Activated CD8-positive, alpha-beta memory T cell treated with anti-CD3 and anti-CD28 coated beads, Interleukin-2, amount 10 ng/mL, durations not matched to agents 7 days and 5 days (primary cell): ENCODE measurements at places on chromosomes 12 and 14.

- DNase-seq, result no peak
Measured at GRCh38 chr12:113808095-113808951, 157.8 kb downstream of the RBM19 start.

DNA sequence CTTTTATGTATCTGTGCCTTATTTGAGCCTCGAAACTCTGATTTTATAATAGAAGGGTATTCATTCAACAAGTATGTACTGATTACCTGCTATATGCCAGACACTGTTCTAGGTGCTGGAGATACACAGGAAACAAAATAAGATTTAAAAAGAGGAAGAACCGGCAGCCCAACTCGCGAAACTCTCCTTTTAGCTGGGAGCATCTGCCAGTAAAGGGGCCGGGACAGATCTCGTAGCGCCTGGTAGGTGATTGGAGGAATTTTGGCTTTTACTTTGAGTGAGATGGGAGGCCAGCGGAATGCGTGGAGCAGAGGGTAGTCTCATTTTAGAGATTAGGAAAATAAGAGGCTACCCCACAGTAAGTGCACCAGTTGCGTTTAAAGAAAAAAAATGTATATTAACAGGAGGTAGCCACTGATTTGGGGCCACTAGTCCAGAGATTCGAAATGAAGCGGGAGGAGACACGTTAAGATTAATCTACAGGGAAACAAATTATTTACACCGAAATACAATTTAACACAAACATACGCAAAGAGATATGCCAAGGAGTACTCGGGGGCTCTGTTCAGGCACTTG lies 520 bp upstream of the MON2 start:
- no peak for DNase-seq

DNA sequence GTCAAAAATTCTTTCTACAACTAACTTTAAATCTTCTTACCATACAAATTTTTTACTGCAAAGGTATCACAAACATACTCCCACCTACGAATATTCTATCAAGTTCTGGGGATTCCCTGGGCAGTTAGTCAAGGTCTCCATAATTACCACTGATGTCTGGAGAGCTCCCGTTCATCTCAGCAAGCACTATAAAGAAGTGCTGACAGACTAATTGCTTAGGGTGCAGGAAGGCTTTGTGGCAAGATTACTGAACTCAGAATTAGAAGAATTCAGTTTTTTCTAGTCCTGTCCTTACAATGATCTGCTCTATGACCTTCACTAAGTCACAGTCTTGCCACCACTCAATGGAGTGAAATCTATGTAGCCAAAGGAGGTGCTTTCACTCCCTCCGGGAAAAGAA lies 61.5 kb downstream of the DUSP16 start:
- DNase-seq, result no peak

- no peak for DNase-seq
Measured at GRCh38 chr12:66884091-66884490, 205.2 kb upstream of the GRIP1 start.

DNA sequence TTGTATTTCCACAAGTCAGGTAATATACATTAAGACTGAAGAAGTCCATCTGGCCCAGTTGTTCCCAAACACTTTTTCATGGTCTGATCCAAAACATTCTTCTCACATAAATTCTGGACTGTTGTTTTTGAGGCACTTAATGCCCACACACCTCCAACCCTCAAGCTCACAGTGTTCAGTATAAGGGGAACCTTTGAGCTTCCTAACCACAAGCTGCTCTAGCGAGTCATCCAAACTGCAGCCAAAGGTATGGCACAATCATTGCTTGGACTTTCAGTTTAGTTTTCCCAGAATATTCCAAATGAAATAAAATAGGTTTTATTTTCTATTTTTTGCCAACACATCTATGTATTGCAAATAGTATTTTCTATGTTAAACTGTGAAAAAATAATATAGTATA lies 103.0 kb downstream of the PUS7L start:
- DNase-seq, result no peak

DNA sequence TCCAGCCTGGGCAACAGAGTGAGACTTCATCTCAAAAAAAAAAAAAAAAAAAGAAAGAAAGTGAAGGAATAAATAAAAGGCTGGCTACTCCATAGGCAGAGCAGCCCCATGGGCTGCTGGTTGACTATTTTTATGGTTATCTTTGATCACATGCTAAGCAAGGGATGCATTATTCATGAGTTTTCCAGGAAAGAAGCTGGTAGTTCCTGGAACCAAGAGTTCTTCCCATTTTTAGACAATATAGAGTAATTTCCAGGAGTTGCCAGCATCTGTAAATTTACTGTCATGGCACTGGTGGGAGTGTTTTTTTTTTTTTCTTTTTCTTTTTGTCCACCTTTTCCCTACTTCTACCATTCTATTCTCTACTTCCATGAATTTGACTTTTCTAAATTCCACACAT lies 24.2 kb downstream of the FGD4 start:
- DNase-seq, result no peak

- no peak for DNase-seq
Measured at GRCh38 chr14:28870033-28870564, 103.5 kb downstream of the FOXG1 start.

GRCh38 chr12:46230983-46231382 lies 37.9 kb downstream of the SLC38A1 start:
- DNase-seq, result no peak

DNA sequence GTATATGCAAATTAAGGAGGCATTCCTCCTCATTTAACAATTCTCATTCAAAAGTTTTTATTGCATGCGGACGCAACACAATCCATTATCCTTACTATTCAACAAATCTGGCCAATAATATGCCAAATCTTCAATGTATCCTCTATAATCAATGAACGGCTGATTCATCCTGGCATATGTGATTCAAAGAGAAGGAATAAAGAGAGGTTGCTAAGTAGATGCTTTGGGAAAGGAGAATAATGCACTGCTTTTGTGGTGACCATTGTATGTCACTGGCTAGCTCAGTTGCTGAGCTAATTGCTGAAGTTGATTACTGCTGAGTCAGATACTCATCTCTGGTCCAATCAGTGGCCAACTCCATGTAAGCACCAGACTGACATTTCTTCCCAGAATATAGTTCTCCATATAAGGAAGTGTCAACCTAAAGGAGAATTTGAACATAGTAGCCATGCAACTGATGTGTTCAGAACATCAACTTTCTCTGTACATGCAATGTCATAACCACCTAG lies 148.0 kb downstream of the PDZRN4 start:
- DNase-seq, result no peak

- DNase-seq, result no peak
Measured at GRCh38 chr12:54425702-54426101, 6.6 kb upstream of the ITGA5 start.
